ENCODE measurements at places on chromosomes 4 and X.

- DNase-seq = no peak
These were observed 433.9 kb upstream of the ATOH1 start for GRCh38 chr4:93394545-93395081.

DNA sequence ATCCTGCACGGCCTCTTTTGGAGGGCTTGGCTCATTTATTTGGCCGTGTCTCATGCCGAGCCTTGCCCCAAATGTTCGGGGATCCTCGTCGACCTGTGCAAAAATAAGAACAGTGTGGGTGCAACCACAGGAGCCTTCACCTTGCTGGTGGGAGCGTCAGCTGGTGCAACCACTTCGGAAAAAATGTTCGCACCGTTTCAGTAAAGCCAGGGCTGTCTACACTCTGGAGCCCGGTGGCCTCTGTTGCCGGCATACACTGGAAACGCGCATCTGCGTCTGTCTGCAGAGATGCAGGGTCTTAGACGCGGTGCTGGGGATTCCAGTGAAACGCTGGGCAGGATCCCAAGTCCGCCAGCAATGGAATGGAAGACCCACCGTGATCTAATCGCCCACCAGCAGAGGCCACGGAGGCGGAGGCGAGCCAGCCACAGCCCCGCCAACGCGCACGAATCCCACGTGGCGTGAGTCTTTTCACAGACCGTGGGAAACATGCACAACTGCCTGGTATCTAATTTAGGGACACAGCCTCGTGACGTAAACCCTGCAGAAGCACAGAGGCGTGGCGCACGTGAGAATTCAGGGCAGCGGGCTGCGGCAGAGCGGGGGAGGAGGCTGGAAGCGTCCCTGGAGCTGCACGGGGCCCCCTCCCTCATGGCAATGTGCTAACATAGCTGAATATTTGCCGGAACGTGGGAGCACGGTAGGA is 13.8 kb upstream of the MXD4 start:
- no peak for DNase-seq

- DNase-seq = no peak
These were observed 1.2 kb downstream of the MGST2 start for GRCh38 chr4:139666735-139667281.

DNA sequence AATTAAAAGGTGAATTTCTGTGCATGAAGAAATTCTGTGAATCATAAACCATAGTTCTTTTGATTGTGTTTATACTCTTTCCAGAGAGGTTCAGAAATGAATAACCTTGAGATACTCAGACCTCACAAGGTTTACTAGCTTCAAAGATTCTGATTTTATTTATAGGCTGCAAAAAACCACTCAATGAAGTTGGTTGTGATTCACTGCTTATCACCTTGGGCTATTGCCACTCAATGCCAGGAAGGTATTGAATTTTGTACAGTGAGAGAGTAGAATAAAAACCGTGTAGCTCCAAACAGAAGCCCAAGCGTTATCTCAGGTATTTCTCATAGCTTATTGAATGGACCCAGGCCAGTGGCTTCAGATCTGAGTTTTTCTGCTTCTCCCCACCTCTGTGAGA is 118.7 kb downstream of the FHIP1A start:
- no peak for DNase-seq

DNA sequence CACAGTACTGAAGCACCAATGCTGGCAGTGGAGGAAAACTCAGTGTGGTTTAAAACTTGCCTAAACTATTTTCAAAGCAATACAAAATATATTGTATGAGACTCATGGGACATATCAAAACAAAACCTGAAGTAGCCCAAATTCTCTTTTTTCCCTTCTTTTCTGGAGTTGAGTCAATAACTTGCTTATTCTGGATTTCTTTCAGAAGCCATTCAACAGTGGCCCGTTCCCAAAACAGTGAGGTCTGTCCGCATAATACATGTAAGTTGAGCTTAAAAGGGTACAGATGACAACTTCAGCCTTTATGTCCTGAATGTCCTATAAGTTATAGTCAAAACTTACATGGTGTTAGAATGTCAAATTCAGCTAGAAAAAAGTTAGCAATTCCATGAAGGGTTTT is 100.8 kb downstream of the SHISA3 start:
- DNase-seq = no peak

GRCh38 chrX:73847991-73848390 is 285.0 kb downstream of the CHIC1 start:
- no peak for DNase-seq

- DNase-seq = no peak
These were observed 126.3 kb downstream of the RAPGEF2 start for GRCh38 chr4:159229164-159229563.

GRCh38 chrX:17564689-17565409 is 172.4 kb upstream of the SCML1 start:
- no peak for DNase-seq

DNA sequence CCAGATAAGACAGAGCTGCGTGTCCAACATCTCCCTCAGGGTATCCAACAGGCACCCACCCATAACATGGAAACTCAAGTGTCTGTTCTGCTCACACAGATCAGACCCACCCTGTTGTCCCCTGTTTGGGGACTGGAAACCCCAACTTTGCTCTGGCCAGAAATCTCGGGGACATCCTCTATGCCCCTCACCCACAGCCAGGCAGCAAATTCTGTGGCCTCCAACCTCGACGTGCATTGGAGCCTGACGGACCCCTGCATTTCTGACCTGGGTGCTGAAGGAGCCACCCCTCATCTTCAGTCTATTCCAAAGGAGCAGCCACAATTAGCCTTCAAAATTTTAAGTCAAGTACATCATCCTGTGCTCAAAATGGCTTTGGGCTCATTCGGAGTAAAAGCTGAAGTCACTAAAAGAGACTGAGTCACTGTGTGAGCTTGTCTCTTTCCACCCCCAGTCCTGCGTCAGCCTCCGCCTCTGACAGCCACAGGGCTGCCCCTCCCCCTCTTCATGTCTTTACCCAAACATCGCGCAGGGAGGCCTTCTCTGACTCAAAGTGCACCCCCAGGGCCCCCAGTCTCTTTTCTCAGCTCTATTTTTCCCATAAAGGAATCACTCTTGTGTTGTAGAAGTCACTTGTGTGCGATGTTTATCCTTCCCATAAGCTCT is 24.4 kb upstream of the PDE6B start:
- DNase-seq = peak; percentile 9

DNA sequence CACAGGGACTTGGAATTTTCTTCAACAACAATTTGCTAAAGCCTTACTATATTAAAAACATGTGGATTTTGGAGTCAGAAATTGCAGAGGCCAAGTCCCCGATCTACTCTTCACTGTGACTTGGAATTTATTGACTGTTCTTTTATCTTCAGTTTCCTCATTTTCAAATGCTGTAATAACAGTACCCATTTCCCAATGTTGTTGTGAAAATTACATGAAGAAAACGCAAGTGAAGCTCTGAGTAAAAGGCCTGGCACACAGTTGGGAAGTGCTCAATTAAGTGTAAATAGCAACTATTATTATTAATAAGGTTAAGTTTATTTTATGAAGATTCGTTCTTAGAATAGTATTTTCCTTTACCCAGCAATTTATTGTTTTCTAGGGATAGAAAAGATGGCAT is 15.7 kb downstream of the STBD1 start:
- no peak for DNase-seq

DNA sequence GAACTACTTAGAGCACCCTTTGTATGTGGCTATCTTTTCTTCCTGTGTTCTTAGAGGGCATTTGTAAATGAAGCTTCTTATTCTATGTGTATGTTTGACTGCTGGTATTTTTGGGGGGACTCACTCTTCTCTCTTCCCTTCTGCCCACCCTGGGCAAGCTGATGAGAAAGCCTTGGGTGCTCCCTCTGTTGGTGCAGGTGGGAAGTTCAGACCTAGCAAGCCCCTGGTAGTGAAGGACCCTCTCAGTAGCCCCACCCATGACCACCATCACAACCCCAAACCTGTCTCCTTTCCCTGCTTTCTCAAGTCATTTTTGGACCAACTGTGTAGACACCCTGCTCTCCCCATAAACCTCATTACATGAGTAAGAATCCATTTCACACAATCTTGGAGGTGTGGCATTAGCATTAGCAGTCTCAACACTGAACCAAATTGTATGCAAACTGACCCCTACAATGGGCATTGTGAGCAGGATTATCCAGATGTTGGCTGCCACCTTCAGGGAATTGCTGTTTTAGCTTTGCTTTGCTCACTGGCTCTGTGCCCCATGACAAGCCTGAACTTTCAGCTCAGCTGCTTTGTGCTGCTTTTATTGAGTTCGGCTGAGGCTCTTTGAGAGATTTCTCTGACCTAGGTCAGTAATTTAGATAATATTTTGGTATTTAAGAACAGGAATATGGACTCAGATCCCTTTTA is 27.9 kb downstream of the TRIM61 start:
- DNase-seq = no peak

DNA sequence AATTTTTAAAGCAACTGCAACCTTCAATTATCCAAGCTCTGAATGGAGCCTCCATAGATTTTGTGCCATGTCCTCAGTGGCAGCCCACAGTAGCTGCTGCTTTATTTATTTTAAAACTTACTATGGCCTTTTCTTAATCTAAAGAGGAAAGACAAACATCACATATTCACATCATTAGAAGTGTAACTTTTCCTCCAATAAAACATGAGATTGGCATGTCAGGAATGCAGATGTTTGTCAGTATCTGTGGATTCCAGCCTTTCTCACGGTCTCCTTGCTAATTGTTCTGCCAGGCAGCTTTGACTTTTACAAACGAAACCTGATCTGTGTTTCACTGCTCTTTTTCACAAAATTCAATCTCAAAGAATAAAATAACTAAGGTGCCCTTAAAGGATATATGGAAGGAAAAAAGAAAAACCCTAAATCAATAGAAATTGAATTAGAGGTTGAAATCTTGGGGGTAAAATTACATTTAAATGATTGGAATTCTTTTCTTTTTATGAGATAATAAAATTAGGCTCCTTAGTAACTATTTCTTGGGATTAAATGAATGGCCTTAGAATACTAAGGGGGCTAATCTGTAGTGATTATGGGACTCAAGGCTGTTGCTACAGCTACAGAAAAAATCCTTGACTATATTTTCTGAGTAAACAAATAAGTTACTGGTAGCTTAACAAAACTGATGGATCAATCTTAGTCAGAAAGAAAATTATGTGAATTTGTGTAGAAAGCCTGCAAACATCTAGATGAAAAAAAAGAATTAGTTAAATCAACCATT is 151.3 kb downstream of the RTL9 start:
- no peak for DNase-seq

DNA sequence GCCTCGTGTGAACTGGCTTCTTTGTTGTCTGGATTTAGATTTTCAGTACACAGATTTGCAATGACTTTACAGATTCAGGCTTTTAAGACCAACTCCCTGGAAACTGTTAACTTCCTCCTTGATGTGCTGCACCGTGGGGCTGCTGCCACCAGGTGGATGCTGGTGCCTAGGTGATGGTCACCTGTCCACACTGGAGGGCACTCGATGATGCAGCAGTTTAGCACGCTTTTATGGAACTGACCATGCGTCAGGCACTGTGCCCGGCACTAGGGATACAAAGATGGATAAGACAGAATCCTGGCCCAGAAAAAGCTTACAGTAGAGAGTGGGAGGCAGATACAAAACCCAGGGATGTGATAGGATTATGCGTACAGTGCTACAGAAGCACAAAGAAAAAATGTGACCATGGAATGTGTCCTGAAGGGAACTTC is 180.7 kb downstream of the CEP135 start:
- no peak for DNase-seq

GRCh38 chr4:4642496-4643000 is 100.7 kb upstream of the STX18 start:
- DNase-seq = no peak

GRCh38 chr4:113790478-113790877 is 28.9 kb upstream of the CAMK2D start:
- no peak for DNase-seq

GRCh38 chrX:134982748-134983147 is 8.0 kb upstream of the SMIM10 start:
- no peak for DNase-seq

DNA sequence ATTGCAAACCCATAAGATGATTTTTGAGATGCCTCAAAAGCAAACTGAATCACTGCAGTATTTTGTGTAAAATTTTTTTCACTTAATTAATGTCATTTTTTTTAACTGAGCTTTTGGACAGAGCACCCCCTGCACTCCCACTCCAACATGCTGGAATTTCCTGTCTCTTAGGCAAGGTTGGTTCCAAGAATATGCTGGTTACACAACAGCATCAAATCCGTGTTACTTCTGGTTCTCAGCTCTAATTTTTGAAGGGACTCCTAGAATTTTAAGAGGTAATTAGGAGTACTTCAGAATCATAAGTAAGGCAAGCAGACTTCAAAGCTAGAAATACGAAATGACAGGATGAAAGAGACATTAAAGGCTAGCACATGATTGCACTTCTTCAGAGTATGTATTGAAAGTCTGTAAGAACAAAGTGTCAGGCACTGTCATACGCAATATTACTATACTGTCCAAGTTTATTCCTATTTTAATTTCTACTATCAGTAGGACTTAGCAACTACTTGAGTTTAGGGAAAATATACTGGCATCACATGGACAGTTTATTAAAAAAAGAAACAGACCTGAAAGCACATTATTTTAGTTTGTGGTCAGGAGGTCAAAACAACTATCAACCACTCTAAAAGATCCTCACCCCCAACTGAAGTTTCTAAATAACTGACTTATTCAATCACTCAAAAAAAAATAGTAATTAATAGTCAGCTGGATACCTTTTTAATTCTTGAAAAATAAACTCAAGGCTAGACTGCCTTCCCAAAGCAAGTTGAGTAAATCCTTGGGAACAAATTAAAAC is 1.6 kb upstream of the JCHAIN start:
- no peak for DNase-seq

- no peak for DNase-seq
These were observed 6.6 kb downstream of the KLHL15 start for GRCh38 chrX:24020306-24020876.

DNA sequence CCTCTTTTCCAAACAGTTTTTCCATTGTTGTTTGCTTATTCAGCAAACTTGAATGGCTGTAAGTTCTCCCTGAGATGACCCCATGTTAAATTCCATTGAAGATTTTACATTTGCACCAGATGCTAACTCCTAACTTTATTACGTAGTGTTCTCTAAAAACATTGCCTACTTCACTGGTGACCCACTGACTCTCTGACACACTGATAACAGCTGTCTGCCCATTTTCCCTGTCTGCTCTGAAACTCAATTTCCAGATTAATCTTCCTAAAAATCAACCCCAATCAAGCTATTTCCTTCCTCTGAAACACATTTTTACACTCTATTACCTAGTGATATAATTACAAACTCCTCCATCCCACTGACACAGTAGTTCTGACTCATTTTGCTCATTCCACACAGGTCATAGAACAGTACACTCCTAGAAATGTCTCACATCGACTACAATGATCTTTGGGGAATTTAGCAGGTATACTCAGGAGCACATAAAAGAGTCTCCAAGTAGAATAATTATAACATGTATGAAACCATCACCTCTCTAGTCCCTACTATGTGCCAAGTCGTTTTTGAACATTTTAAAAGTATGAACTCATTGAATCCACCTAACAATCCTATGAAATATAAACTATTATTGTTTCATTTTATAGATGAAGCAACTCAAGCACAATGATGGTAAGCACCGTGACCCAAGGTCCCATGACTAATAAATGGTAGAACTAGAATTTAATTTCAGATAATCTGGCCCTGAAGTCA is 210.9 kb downstream of the SLIT2 start:
- DNase-seq = no peak

GRCh38 chr4:162706632-162707031 is 460.1 kb downstream of the NAF1 start:
- no peak for DNase-seq

Data from stimulated activated CD4-positive, alpha-beta T cell treated with anti-CD3 and anti-CD28 coated beads, TNF-alpha, amount 100 ng/mL, for 1 hour (primary cell).